HCT116 (cell line): ENCODE measurements at places on chromosomes 5 and 9.

- no peak for DNase-seq
Measured at GRCh38 chr9:78010445-78010844, 21.2 kb downstream of the GNAQ start.

DNA sequence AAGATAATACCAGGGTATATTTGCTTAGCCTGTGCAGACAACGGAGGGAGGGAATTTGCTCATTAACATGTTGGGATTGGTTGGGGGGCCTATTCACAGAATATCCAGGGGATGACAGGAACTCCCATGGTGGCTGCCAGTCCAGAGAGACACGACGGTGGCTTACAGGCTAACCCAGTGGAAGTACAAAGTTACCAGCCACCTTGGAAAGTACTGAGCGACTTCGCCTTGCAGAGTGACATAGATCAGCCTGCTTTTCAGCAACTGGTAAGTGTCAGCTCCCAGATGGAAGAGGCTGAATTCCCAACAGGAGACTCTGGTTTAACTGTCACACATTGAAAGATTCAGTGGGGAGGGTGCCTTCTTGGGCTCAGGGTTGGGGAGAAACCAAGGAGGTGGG is 7.9 kb downstream of the ISL1 start:
- no peak for DNase-seq

GRCh38 chr5:54872810-54873209 is 112.6 kb downstream of the ESM1 start:
- DNase-seq: no peak

- DNase-seq: no peak
Measured at GRCh38 chr9:73264631-73265030, 113.0 kb downstream of the ANXA1 start.

DNA sequence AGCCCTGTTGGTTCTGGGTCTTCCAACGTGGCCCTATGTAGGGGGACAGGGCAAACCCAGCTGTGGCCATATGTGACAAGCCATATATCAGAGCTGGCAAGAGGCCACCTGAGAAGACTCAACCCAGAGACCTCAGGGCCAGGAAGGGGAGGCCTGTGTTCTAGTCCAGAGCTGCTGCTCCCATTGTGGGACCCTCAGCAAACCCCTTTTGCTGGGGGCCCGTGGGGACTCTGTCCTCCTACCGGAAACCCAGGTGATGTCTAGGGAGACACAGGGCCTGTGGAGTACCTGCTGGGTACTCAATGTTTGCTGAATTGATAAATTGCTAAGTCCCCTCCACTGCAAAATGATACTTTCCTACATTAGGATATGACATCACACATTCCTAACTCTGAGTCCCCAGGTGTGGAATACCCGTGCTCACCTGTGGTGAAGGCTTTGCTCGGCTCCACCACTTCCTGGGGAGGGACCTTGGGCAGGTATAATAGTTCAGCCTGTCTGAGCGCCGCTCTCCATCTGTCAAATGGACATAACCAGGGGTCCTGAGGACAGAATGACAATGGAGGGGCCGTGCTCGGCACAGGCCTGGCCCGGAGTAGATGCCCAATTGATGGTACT is 38.4 kb upstream of the ASS1 start:
- DNase-seq: no peak

- no peak for DNase-seq
Measured at GRCh38 chr5:170228762-170229435, 3.9 kb upstream of the C5orf58 start.

- DNase-seq: no peak
Measured at GRCh38 chr5:179805529-179806249, 977 bp downstream of the MGAT4B start.

GRCh38 chr5:79544131-79544530 is 30.2 kb upstream of the HOMER1 start:
- DNase-seq: no peak

DNA sequence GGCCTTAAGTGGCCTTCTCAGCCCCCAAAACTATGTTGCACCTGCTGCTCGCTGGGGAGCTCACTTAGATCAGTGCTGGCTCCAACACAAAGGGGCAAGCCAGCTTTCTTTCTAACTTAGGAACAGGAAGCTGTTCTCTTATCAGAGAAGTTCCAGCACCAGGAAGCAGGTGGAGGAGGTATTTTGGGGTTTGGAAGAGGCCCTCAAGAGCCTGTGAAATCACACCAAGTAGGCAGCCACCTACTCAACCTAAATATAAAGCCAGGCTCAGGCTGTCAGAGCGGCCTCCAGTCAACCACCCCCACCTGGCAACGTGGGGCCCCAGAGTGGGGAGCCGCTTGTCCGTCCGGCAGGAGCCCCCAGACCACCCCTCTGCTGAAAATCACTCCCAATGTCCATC is 152.8 kb downstream of the OLFM1 start:
- DNase-seq: no peak

DNA sequence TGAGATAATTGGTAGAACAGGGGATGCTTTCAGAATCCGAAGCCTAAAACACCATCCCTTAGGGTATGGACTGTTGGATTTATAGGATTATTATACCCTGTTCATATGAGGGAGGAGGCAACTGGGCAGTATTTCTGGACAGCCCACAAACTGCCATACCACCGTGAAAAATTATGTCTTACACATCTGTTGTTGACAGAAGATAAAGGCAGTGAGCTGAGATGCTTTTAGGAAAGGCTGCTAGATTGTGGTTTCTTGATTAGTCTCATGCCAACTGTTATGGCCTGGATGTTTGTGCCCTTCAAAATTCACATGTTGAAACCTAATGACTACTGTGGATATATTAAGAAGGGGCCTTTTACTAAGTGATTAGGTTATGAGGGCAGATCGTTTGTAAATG is 83.7 kb upstream of the DHFR start:
- DNase-seq: no peak

- no peak for DNase-seq
Measured at GRCh38 chr9:127451858-127452656, 747 bp downstream of the LRSAM1 start.

GRCh38 chr5:79595086-79595485 is 17.2 kb upstream of the TENT2 start:
- DNase-seq: no peak

- no peak for DNase-seq
Measured at GRCh38 chr5:176529741-176530141, 7.5 kb downstream of the RNF44 start.

DNA sequence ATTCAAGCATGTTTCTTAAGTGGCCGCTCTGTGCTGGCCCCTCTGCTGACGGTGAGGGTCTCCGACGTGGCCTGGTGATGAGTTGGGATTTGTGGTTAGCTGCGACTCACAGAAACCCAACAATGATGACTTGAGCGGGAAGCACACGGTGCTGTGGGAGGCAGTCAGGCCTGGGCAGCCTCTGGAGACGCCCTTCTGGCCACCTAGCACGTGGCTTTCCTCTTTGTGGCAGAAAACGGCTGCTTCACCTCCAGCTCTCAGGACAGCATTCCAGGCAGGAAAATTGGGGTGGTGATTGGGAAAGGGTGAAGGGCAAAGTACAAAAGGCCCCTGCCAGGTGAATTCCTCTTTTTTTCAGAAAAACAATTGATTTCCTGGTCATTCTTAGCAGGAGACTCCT is 17.5 kb upstream of the IER5L start:
- DNase-seq: no peak
